Activated CD4-positive, alpha-beta T cell treated with anti-CD3 and anti-CD28 coated beads, Interleukin-2, amount 50 U/mL, for 4 hours (primary cell): ENCODE measurements at places on chromosomes 7 and 10.
A peak's percentile ranks its signal among the peaks of the same experiment; 100 is the strongest.

DNA sequence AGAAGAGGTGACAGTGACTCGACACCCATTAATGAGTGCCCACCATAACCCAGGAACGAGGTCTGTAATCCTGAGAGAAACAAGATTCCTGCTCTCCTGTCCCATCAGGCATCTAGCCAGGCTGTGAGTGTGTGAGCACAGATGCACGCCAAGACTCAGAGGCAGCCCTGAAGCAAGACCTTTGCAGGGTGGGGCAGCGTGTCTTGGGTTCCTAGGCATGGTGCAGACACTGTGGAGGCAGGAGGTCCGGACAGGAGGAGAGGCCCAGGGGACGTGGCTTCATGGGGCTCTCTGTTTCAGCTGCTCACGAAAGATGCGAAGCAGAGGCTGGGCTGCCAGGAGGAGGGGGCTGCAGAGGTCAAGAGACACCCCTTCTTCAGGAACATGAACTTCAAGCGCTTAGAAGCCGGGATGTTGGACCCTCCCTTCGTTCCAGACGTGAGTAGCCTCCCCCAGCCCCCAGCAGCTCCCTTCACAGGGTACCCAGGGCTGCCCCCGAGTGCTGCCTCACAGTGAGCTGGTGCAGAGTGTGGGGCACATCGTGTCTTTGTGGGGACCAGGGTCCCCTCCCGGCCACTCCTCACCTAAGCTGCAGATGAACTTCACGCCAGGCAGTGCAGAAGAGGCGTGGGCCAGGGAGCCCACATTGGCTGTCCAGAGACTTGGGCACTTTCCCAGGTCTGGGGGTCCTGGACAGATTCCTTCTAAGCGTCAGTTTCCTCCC is 94.5 kb downstream of the RGS10 start:
- DNase-seq = no peak

DNA sequence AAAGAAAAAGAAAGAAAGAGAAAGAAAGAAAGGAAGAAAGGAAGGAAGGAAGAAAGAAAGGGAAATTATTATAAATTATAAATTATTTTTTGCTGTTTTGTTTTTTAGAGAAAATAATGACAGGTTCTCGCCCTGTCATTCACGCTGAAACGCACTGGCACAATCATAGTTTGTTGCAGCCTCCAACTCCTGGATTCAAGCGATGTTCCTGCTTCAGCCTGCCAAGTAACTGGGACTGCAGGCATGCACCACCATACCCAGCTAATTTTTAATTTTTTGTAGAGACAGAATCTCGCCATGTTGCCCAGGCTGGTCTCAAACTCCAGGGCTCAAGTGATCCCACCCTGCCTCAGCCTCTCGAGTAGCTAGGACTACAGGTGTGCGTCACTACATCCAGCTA is 21.6 kb downstream of the MMD2 start:
- no peak for DNase-seq

- DNase-seq = no peak
Observed at GRCh38 chr10:97511711-97512440, 13.2 kb downstream of the UBTD1 start.

DNA sequence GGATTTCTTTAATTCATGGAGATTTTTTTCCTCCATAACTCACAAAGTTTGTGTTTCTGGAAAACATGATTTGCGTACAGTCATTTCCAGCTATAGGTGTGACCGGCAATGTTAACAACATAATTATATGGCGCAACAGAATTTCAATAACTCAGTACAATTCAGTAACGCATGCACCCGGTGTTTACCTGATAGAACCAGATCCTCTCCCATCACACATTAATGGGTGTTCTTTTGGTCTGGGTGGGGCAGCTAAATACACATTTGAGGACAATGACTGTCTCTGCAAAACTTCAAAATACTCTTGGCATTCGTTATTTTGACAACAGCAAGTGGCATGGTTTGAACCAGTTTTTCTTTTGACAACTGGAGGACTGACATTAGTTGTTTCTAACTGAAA is 102.3 kb downstream of the KLF6 start:
- no peak for DNase-seq

GRCh38 chr10:96395931-96396877 is 37.4 kb upstream of the OPALIN start:
- DNase-seq = peak; percentile 44

- DNase-seq = no peak
Observed at GRCh38 chr10:48943096-48943495, 3.5 kb upstream of the LRRC18 start.

DNA sequence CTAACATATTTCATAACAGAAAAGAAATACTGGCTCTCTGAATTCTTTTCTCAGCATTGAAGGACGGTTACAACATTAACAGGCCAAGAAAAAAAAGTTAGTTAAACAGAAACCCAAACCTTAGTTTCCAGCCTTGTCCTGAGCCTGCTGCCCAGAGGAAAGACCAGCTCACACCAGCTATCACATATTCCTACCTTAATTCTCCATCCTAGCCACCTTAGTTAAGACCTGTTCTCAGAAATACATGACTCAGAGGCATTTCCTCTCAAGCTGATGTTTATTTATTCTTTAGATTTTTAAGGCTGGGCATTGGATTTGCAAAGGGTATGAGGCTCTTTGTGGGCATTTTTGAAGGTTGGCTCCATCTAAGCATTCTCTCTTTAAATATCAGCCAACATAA is 34.3 kb upstream of the ADAM12 start:
- no peak for DNase-seq

GRCh38 chr10:93458821-93459257 is 23.3 kb downstream of the MYOF start:
- no peak for DNase-seq

- no peak for DNase-seq
Observed at GRCh38 chr7:85748861-85749260, 562.0 kb upstream of the SEMA3D start.

GRCh38 chr7:9264395-9264794 is 831.0 kb downstream of the NXPH1 start:
- DNase-seq = no peak

- no peak for DNase-seq
Observed at GRCh38 chr7:92682903-92683539, 92.8 kb upstream of the FAM133B start.

DNA sequence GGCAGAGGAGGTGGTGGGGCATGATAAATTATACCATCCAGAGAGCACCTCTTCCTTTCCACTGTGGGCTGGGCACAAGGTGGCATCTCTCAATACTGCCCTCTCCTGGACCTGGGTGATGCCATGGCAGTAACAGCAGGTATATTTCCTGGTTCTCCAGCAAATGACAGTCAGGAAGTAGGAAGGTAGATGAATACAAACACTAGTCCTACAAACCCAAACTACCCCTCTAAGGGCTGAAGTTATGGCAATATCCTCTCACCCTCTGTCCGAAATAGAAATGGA is 1004.9 kb downstream of the KCNMA1 start:
- DNase-seq = no peak

GRCh38 chr10:87703771-87704170 is 44.1 kb downstream of the PAPSS2 start:
- no peak for DNase-seq

DNA sequence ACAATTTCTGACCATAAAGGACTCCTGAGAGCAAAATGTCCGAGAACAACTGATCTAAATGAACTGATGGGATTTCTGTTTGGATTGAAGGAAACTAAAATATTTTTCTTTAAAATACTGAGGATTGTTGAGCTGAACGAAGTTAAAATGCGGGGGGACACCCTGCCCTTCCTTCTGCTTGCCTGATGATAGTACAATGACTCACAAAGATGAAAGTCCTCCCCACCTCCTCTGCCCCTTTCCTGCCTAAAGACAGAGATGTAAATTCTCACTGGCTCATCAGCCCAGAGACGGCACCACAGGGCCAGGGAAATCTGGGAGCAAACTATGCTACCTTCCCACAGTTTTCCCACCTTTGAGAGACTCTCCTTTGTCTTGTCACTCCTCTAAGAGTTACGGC is 180.6 kb downstream of the PHTF2 start:
- no peak for DNase-seq

DNA sequence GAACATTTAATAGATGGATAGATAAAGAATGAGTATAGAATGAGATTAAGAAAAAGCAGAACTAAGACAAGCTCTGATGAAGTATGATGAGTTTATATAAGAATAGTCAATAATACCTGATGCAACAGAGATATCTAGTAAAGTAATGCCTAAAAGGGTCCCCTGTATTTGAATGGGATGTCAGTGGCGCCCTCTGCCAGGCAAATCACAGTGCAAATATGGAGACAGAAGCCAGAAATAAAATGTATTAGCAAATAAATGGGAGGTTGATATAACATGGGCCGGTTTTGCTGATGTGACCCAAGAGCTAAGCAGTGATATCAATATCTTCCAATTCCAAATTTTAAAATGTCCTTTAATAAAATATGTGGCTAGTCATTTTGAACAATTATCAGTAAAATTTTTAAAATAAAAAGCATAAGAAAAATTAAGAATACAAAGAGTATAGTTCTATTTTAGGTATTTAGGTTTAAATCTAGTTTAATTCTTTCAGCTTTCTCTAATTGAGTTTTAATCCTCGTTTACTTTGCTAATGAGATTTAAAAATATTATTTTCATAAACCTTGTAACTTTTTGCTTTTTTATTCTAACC is 62.6 kb downstream of the ADK start:
- peak; percentile 54 for DNase-seq

GRCh38 chr7:47809387-47809786 is 138.9 kb downstream of the PKD1L1 start:
- DNase-seq = no peak

DNA sequence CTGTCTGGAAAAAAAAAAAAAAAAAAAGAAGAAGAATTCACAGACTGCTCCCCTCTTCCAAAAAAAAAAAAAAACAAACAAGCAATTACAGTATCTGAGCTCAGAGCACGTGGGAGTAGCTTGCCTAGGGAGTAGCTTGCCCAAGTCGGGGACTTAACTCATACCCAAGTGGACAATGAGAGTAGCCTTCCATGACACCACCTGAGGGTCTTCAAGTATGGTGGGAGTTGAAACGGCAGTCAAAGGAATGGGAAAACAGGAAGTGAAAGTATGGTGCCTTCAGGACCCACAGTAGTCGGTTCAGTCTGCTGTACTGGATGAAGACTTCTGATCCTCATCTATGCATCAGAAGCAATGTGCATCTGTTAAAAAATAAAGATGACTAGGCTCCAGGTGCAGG is 10.6 kb downstream of the VOPP1 start:
- no peak for DNase-seq

- DNase-seq = peak; percentile 16
Observed at GRCh38 chr10:43229208-43230061, 37.4 kb downstream of the RASGEF1A start.

GRCh38 chr7:108146070-108146842 is 16.1 kb upstream of the LAMB4 start:
- DNase-seq = peak; percentile 2

DNA sequence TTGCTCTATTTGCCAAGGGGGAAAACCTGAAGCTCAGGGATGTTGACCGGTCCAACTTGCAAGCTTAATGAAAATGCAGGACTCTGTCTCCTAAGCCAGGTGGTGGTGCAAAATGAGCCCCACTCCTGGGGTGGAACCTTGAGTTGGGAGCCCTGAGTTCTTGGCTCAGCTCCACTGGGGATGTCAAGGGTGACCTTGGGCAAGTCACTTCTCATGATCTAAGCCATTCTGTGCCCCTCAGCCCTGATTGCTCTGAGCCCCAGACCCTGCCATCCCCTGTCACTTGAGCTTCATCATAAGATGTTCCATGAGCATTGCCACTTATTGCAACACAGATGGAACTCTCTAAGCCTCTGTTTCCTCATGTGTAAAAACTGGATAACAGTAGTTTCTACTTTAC is 33.9 kb downstream of the MYL10 start:
- DNase-seq = no peak

DNA sequence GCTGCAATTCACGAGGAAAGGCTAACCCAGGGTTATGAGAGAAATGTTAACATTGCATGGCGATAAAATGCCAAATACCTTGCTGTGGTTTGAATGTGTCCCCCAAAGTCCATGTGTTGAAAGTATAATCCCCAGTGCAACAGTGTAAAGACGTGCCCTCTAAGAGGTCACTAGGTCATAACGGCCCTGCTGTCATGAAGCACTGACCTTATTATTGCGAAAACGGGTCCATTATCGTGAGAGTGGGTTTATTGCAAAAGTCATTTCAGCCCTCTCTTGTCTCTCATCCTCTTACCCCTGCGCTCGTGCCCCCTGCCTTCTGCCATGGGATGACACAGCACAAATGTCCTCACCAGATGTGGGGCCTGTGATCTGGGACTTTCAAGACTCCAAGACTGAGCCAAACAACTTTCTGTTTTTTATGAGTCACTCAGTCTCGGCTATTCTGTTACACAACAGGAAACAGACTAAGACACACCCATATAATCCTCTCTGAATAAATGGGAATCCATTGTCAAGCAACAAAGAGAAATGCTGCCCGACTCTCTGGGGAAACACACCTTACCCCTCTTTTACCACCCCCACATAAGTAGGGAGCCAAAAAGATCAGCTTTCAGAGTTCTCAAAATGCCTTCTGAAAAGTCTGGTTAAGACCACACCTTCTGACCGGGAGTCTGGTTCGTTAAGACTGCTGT is 73.1 kb upstream of the UCN3 start:
- no peak for DNase-seq

DNA sequence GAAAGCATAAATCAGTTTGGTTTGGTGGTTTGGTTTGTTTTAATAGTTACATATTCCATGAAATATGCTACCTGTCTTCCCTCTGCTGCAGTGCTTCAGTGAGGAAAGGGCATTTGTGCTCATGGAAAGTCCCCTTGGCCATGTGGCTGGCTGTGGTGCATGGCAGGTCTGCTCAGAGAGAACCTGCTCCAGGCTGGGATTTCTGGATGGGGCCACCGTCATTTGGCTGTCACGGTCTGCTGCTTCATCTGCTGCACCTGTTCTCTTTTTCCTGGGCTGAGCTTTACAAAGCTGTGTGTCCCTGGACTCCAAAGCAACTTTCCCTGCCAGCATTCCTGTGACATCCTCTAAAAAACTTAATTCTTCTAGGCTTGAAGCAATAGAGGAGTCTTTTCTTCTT is 8.9 kb downstream of the CDK14 start:
- DNase-seq = no peak

DNA sequence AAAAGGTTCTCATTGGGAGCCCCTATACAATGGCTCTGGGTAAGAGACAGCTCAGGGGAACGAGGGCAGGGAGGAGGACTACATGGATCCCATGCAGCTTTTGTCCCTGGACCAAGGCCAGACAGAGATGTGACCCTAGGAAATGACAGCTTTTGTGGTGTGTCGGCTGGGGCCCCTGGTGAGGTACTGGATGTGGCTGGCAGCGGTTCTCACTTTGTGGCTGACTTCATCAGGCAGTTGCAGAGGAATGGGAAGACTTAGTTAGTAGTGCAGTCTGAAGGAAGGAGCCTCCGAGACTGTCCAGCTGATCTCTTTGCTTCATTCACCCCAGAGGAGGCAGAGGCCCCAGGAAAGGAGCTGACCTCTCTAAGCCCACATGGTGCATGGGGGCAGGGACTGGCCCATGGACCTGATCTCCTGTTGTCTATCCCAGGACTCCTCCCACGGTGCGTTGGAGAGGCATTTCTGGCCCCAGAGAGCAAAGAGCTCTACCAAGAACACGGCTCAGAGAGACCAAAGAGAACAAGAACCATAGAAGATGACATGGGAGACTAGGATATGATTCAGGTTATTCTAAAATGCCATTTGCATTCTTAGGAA is 202.9 kb downstream of the RPS24 start:
- DNase-seq = no peak
